ENCODE measurements at places on chromosomes 7 and 10.

- no peak for DNase-seq
These were observed 608.3 kb upstream of the FOXK1 start for GRCh38 chr7:4073750-4074149.

DNA sequence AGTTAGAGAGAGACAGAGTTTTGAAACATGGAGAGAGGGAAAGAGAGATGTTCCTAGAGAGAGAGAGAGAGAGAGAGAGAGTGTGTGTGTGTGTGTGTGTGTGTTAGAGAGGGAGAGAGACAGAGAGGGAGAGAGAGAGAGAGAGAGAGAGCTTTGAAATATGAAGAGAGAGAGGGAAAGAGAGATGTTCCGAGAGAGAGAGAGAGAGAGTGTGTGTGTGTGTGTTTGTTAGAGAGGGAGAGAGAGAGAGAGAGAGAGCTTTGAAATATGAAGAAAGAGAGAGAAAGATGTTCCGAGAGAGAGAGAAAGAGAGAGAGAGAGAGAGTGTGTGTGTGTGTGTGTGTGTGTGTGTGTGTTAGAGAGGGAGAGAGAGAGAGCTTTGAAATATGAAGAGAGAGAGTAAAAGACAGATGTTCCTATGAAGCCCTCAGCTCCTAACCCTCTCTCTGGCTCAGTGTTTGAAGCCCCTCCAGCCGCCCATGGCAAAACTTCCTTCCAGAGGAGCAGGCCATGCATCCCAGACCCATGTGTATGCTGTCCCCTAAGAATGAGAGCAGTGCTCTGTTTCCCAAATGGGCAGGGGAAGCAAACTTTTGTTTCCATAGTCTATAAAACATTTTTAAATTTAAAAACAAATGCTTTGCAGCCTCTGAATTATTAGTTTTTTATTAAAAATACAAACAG is 130.9 kb downstream of the KCNMA1 start:
- no peak for DNase-seq

DNA sequence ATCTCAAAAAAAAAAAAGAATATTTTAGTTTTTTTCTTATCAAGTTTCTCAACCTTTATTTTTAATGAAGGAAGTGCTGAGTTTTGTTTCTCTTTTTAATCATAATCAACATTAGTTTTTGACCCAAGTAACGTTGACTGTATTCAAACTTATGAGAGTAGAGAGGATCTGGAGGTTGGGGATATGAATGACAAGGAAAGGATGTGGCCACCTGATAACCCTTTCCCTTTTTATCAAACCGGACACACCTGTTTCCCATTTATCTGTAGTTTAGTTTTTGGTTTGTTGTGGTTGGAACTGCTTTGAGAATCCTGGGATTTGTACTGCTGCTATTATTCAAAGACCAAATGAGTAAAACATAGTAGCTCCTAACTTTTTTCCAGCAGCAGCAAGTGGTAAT is 38.6 kb downstream of the HACD1 start:
- no peak for DNase-seq

- DNase-seq = peak; percentile 48
These were observed 6.7 kb downstream of the ATP6V1F start for GRCh38 chr7:128869138-128869943.

- DNase-seq = no peak
These were observed 178.9 kb upstream of the TMEM106B start for GRCh38 chr7:12032146-12032545.

- DNase-seq = no peak
These were observed 4.3 kb downstream of the GPR22 start for GRCh38 chr7:107474104-107474521.

GRCh38 chr7:124738639-124739038 is 27.0 kb downstream of the GPR37 start:
- no peak for DNase-seq

Data from activated T-cell treated with anti-CD3 and anti-CD28 coated beads for 48 hours (primary cell).